ENCODE measurements at places on chromosomes 5 and 9.

GRCh38 chr5:172407241-172407691, 47.1 kb downstream of the SH3PXD2B start:
- DNase-seq: no peak

GRCh38 chr9:89715318-89715858, 110.6 kb downstream of the GADD45G start:
- DNase-seq: no peak

GRCh38 chr9:134040176-134040565, 14.9 kb downstream of the BRD3OS start:
- no peak for DNase-seq

DNA sequence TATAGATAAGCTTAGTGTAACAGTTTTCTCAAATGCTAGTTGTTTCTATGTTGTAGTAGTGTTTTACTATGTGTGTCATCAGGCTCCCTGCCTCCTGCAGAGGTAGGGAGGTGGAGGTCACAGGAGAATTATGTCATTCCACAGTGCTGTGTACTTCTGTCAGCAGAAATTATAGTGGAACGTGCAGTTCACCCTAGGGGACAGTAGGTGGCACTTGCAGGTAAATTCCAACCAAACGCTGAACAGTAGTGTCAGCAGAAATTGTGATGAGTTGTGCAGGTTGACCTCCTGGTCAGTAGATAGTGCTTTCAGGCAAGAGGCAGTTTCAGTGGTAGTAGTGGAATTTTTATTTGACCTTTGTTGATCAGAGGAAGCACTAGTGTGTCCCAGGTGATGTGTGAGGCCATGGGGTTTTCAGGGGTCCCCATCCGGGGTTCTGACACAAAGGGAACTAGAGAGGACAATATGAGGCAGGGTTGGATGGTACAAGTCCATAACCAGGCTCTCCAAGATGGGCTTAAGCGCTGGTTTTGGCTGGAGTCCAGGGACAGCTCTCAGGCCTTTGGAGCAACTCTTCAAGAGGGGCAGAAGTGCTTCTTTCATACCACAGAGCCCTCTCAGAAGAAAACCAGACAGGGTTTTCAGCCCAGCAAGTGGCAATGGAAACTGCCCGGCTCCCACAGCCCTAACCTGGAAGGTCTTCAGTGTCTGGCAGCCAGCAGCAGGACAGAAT, 402.9 kb downstream of the CYLC2 start:
- DNase-seq: peak; percentile 8

DNA sequence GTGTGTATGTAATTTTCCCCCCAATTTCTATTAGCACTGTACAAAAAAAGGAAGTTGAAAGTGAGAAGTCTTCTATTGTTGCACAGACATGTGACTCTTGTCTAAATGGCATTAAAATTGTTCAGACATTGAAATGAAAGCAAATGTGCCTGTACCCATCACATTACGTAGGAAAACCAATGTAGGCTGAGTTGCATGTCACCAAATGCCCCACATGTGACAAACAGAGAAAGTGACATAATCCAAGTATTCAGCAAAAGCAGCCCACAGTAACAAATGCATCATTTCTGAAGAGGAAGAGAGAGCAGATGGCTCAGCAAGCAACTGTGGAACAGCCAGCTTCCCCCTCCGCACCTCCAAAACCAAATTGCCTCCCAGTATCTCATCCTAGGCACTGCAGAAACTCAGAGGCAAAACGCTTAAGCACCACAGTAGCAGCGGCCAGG, 161.5 kb upstream of the NR4A3 start:
- no peak for DNase-seq

GRCh38 chr5:134649163-134649835, 714 bp downstream of the SEC24A start:
- peak; percentile 39 for DNase-seq

All from muscle of back (tissue), 13 donors.